ENCODE measurements at places on chromosomes 11 and 22.

DNA sequence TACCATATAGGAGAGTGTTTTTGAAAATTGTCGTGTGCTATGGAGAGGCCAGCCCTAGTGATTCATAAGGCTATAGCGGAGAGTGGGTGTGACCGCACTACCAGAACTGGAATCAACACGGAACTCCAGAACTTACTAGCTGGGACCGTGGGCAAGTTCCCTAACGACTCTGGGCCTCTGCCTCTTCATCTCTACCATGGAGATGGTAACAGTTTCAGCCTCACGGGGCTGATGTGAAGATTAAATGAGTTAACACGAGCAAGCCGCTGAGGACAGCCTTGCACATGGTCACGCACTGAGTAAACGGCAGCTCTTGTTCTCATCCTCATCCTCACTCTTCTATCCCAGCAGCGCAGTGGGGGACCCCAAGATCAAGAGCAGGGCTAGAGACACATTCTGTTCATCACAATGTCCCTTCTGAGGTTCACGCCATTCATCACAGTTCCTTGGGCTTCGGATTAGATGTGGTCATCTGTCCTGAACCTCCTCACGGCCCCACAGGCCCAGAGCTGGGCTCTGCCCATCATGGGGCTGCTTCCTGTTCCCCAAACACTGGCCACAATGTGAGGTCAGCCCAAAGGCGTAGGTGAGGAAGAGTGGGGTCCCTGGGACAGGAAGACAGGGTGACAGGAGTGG is 47.2 kb upstream of the CD5 start:
- DNase-seq = no peak

- DNase-seq = peak; percentile 3
Observed at GRCh38 chr22:32528984-32529982, 54.7 kb downstream of the FBXO7 start.

DNA sequence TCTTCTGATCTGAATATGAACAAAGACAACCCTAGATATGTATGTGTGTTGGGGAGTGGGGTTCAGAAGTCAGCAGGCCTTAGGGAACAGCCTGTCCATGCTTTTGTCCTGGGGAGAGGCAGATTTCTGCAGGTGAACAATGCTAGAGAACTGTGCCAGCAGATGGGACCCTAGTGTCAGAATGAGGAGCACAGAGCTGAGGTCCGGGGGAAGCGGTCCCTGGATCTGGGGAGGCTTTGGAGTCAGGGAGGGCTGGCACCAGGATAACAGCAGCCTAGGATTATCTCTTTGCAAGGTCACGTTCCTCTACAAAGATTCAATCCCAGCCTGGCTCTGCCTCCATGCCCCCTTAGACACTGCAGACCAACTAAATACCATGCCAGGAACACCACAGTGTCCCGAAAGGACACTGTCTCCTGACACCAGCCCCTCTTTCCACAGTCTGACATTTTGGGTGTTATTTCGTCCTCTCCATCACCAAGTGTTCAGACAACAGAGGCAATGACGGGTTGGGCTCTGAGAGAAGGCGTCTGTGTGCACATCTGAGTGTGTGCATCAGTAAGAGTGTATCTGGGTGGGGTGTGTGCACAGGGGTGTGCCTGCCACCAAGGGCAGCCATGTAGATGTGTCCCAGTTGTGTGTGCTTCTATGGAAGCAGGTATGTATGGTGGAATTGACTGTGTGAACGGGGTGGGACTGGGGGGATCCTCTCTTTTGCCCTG is 43.5 kb downstream of the EIF3F start:
- DNase-seq = no peak

DNA sequence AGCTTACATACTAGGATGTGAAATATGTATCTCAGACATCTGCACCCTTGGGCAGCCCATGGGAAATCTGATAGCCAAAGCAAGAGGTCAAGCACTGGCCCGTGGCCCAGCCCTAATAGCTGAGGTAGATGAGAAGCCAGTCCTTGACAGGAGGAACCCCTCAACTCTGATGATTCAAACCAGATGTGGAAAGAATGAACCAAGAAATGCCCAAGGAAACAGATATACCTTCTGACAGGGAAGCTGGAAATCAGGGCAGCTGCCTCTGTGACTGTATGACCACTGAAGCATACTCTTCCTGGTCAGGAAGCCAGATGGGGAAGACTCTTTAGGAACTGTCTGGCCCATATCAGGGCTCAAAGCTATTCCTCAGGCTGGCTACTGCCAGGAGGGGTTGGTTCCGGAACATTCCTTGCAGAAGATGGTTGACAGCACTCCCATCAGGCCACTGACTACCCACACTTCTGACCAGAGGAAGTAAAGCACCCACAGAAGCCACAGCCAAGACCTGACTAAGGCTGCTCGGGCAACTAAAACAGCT is 124.2 kb downstream of the SWAP70 start:
- no peak for DNase-seq

GRCh38 chr11:44982496-44983062 is 31.9 kb upstream of the TP53I11 start:
- no peak for DNase-seq
